Activated CD4-positive, alpha-beta T cell treated with anti-CD3 and anti-CD28 coated beads, Interleukin-2, amount 50 U/mL, for 4 hours (primary cell): ENCODE measurements at places on chromosomes 4 and X.

GRCh38 chr4:128525992-128526630 lies 238.5 kb upstream of the PGRMC2 start:
- no peak for DNase-seq

GRCh38 chr4:8473920-8474590 lies 33.5 kb downstream of the TRMT44 start:
- DNase-seq, result no peak

DNA sequence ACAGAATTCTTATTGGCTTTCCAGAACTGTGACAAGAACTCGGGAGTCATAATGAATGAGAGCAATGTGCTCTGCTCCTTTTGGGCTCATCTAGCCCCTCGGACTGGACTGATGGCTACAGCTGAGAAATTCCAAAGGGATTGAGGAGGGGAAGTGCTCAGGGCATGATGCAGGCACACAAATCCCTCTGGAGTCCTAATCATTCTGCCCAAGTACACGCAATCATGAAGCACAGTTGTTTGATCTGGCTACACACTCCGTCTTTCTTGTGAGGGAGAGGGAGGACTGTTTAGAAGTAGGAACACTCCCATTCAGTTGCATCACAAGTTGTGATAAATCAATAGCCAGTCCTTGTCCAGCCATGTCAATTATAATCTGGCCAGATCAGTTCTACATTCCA lies 237.5 kb downstream of the COL25A1 start:
- DNase-seq, result no peak

GRCh38 chrX:68763481-68763880 lies 65.3 kb upstream of the EFNB1 start:
- no peak for DNase-seq

DNA sequence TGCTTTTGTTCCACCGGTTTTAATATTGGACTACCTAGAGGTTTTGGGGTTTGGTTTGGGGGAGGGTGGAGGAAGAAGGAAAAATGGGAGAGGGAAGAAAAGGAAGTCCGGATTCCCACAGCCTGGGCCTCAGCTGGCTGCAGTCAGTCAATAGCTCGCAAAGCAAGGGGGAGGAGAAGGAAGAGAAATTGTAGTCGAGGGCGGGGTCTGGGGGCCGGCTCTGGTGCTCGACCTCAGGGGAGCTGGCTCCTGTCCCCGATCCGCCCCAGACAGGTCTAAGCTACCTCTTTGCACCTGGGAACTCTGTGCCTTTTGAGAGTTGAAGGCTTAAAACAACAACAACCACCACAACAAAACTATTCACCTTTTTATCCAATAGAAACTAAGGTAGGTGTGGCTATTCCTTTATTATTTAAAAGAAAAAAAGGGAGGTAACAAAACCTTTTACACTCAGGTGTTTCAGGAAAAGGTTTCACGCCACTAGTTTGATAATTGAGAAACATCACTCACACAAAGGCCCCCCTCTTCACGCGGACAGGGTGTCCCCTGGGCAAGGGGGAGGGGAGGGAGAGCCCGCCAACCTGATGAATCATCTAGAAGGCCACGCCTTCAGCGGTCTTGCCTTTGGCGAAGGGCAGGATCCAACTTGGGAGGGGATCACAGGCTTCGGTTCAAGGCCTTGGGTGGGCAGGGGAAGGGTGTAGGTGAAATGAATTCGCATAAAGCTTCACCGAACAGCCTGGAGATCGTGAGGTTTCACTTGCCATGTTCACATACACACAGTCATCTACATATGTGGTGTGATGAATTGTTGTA lies 1.6 kb upstream of the LNX1 start:
- no peak for DNase-seq
